Urinary bladder (tissue), 4 donors: ENCODE measurements at places on chromosomes 1 and 21.

DNA sequence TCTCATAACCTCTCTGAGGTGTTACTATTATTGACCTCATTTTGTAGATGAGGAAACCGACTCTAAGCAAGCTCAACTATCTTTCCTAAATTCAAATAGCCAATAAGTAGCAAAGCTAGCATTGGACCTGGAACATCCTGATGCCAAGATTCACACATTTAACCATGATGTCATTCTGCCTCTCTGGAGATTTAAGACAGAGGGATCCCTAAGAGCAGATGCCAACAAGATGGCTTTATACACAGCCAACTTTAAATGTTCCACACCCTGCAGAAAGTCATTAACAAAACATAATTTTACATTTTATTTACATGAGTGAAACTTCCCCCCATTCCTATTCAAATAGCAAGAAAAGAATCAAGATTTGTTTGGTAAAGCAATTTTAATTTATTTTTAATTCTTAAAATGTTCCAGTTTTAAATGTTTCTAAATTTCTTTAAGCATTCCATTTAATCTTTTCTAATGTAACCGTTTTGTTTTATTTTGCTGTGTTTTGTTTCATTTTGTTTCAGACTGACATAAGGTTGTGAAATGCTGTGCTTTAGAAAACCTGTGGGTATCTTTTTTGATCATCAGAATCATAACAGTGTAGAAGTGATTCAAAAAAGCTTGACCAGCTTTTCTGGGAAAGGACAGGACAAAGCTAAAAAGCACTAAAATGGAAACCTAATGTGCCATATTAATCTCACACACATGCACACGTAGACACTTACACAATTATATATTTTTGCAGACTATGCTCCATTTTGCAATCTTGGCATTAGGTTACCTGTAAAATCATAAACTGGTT lies 7.6 kb upstream of the VAV3 start:
- DNase-seq = no peak

GRCh38 chr1:240691909-240692705 lies 80.2 kb upstream of the GREM2 start:
- no peak for DNase-seq

GRCh38 chr1:118397496-118397859 lies 212.4 kb upstream of the SPAG17 start:
- DNase-seq = no peak

GRCh38 chr1:41689139-41689538 lies 204.7 kb upstream of the EDN2 start:
- DNase-seq = no peak

DNA sequence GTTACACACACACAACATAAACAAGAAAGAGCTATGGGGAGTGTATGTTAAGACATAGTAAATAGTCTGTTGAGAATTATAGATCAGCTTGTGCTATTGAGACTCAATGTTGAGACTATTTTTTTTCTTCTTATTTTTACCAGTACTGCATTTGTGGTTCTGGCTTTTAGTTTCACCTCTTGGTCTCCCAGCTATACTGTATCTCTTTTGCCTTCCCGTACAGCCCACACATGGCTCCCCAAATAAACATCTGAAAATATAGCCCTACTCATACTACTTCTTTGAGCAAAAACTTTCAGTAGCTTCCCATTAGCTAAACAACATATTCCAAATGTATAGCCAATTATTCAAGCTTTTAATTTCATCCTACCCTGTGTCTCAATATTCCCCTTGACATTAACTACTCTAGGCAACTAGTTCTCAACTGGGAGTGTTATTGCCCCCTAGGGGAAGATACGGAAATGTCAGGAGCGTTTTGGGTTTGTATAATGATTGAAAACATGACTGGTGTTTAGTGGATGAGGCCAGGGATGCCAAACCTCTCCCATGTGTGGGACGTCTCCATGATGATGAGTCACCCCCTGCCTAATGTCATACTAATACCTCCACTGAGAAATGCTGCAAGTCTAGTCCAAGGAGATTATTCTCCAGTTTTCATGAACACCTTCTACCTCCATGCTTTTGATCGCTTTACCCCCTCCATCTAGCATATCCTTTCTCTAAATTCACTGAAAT lies 6.8 kb downstream of the RPE65 start:
- no peak for DNase-seq

GRCh38 chr1:231072041-231072440 lies 32.0 kb upstream of the FAM89A start:
- no peak for DNase-seq
